ENCODE measurements at places on chromosomes 4 and X. TPM values are rescaled to one million over a fixed set of nuclear protein-coding genes. Genes with fewer than 3 reads are reported as not detected.

DNA sequence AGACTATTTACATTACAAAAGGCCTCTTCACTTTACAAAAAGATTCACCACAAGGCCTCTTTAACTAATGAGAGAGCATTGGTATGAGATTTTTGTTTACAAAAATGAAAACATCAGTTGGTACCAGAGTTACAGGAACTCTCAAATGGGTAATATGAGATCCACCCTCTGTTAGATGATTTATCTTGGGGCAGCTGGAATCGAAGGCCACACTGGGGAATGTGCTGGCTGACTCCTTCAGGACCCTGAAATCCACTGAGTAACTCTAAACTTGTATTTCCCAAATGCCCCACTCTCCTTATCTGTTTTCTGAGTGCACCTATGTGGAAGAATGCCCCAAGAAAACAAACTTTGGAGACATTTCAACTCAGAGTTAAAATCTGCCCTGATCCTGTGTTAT is 232.9 kb upstream of the F9 start:
- no peak for DNase-seq

DNA sequence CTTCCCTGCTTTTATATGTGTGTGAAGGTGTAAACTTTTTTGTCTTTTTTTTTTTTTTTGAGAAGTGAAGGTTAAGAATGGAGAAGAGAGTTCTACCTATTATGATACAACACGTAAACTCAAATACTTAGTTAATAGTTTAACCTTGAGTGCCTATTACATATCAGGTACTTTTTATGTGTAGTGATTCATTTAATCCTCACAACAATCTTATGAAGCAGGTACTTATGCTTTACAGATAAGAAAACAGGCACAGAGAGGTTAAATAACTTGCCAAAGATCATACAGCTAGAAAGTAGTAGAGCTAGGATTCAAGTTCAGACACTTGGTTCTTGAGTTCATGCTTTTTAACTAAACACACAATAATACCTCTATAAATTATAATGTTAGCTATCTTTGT is 107.4 kb downstream of the THOC2 start:
- no peak for DNase-seq

The GAGE2A gene
- total RNA-seq: not detected

DNA sequence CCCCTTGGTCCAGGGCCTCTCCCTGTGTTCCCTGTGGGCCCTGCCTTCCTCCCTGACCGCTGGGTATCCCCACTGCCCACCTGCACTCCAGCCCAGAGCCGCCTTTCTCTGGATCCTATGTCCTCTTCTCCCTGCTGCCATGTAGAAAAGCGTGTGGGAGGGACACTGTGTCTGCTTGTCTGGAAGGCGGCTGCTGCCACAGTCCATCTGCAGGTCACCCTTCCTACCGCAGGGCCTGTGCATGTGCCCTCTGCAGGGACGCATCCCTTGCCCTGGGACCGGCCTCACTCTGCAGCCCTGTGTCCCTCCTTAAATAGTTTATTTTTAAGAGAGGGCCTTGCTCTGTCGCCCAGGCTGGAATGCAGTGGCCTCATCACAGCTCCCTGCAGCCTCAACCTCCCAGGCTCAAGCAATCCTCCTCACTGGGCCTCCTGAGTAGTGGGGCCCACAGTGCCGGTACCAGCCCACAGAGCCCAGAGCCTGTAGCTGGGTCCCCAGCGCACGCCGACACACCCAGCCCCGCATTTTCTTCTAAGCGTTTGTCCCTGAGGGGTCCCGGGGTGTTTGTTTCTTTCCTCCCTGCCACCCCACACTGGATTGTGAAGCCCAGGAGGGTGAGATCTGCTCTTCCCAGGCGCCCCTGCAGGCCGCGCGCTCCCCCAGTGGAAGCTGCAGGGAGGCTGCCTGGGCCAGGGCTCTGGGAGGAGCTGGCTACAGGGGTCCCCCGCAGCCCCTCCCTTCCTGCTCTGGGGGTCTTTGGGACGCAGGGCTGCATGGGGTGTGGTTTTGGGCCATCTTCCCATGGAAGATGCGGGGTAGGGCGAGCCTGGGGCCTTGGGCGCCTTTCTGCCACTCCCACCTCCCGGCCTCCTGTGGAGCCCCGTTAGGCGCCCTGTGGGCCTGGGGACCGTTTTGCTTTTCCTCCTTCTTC is 12.8 kb upstream of the NAT8L start:
- peak; percentile 20 for DNase-seq

- no peak for DNase-seq
These were observed 394.6 kb upstream of the FGF13 start for GRCh38 chrX:139106069-139106468.

DNA sequence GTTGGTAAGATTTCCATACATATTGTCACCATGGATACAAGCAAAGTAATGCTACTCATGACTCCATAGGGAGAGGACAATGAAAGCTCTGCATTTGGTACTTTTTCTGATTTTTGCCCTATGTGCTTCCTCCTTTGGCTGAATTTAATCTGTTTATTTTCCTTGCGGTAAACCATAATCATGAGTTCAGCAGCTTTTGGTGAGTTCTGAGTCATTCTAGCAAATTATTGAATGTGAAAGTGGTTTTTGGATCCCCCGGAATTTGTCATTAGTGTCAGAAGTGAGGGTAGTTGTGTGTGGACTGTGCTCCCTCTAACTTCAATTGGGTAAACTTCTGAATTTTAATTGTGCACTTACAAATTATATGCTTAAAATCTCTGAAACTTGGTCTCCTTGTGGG is 170.3 kb downstream of the MOSPD2 start:
- DNase-seq: no peak

- DNase-seq: no peak
These were observed 121.0 kb downstream of the ARHGAP24 start for GRCh38 chr4:85595796-85596559.

- no peak for DNase-seq
These were observed 3.4 kb upstream of the PPID start for GRCh38 chr4:158726633-158727032.

The FANCB gene
- 0.35 TPM for total RNA-seq

GRCh38 chr4:89400287-89401035 is 92.9 kb upstream of the GPRIN3 start:
- DNase-seq: no peak

GRCh38 chr4:74503580-74503979 is 58.6 kb downstream of the AREG start:
- DNase-seq: no peak

DNA sequence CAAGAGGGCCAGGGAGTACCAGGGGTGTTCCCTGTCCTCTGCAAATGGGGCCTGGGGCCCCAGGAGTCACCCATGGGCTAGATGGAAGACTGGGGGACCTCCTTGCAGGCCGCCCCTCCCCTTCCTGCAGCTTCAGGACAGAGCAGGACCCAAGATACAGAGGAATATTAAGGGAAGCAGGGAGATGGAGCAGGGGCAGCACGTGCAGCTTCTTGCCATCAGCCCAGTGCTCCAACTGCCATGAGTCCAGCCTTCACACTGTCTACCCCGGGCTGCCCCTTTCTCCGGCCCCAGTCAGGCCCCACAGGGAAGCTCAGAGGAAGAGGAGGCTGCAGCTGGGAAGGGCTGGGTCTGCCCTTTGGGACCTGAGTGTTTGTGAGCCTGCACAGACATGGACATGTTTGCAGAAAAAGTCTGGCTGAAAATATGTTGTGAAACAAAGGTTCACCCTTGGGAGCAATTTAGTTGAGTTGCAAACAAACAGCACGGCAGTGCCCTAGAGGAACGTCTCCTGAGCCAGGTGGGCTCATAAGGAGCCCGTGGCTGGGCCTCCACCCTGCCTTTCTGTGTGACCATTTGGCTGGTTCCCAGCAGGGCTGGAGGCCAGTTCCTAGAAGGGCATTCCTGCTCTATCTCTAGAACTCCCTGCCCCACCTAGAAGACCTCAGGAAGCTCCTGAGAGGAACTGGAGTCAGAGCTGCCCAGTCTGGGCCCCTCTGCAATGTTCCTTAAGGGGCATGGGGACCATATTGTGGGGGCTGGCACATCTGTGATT is 8.9 kb downstream of the FATE1 start:
- DNase-seq: no peak

- DNase-seq: no peak
These were observed 96.6 kb downstream of the SH3KBP1 start for GRCh38 chrX:19790829-19791228.

GRCh38 chr4:168511780-168512489 is 15.1 kb downstream of the PALLD start:
- no peak for DNase-seq

The MAGEB6 gene
- total RNA-seq: not detected

GRCh38 chr4:6834867-6835266 is 52.3 kb downstream of the KIAA0232 start:
- DNase-seq: no peak

The RNF175 gene
- total RNA-seq: 0.38 TPM

GRCh38 chr4:138113819-138114400 is 128.2 kb downstream of the SLC7A11 start:
- no peak for DNase-seq

GRCh38 chr4:158129694-158130093 is 43.1 kb downstream of the GASK1B start:
- no peak for DNase-seq

The RRAGB gene
- total RNA-seq: 9.7 TPM

The TCEAL5 gene
- total RNA-seq: 0.32 TPM

DNA sequence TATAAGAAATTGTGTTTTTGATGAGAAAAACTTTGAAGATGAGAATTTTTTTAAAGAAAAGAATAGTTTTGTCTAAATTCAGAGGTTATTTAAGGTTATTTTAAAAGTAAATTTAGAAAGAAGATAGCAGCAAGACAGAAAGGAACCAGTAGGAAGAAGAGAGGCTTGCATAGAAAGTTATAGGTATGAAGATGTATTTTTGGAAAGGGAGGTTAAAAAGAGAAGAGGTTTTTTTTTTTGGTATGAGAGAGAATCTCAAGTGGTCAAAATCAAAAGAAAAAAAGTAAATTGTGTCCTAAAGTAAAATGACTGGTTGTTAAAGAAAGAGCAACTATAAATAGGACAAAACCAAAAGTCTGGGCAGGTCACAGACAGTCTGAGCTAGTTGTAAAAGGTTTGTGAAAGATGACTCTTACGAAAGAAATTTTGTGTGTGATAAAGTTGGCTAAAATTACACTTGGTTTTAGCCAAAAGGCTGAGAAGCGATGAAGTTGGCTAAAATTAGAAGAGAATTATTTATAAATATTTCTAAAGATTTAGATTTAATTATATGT is 16.4 kb upstream of the EIF4E start:
- DNase-seq: no peak

GRCh38 chr4:23959396-23960148 is 69.7 kb upstream of the PPARGC1A start:
- no peak for DNase-seq

GRCh38 chrX:112874175-112874574 is 33.5 kb upstream of the AMOT start:
- no peak for DNase-seq

GRCh38 chr4:170729897-170730296 is 640.1 kb upstream of the AADAT start:
- no peak for DNase-seq

GRCh38 chr4:95693594-95693993 is 144.8 kb upstream of the UNC5C start:
- no peak for DNase-seq

The LDB2 gene
- 18.5 TPM for total RNA-seq

DNA sequence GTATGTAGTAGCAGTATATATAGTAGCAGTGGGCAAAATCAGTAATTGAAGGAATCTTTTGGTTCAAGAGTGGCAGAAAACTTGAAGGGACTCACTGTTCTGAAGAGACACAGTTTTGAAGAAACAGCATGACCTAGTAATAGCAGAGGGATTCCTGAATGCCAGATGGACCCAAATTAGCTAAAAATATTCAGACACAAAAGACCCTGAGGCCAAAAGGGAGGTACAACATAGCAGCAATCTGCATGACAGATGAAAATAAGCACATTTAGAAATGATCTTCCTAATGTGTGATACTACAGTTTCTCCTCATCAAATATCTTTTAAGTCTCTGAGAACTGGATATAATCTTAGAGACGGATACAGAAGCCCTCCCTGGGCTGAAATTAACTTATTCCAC is 536.6 kb downstream of the PPARGC1A start:
- no peak for DNase-seq

- DNase-seq: peak; percentile 57
These were observed at the start of gene NDNF for GRCh38 chr4:121072224-121073003. TSS of gene NDNF (minus strand) at chr4:121072535. CDS start at chr4:121045837, 26,698 bp downstream.

DNA sequence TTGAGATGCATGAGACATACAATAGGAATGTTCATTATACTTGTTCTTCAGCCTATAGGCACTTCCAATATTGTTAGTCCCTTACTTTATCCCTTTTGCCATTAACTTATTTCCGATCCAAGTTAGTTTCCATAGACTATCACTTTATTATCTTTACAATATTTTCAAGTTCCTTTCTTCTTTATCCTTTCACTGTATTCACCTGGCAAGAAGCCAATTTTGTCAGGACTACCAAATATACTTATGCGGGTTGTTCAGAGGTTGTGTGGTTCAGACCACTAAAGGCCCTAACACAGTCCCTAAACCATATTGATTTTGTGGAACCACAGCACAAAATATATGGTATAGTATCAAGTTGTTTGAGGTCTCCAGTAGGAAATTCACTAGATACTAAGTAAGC is 245.0 kb upstream of the HTR2C start:
- no peak for DNase-seq

GRCh38 chr4:61657016-61657415 is 456.9 kb downstream of the ADGRL3 start:
- DNase-seq: no peak

GRCh38 chr4:113483131-113483530 is 278.4 kb downstream of the CAMK2D start:
- no peak for DNase-seq

The CT55 gene
- total RNA-seq: not detected

GRCh38 chrX:31209005-31209628 is 137.3 kb upstream of the FTHL17 start:
- DNase-seq: no peak

DNA sequence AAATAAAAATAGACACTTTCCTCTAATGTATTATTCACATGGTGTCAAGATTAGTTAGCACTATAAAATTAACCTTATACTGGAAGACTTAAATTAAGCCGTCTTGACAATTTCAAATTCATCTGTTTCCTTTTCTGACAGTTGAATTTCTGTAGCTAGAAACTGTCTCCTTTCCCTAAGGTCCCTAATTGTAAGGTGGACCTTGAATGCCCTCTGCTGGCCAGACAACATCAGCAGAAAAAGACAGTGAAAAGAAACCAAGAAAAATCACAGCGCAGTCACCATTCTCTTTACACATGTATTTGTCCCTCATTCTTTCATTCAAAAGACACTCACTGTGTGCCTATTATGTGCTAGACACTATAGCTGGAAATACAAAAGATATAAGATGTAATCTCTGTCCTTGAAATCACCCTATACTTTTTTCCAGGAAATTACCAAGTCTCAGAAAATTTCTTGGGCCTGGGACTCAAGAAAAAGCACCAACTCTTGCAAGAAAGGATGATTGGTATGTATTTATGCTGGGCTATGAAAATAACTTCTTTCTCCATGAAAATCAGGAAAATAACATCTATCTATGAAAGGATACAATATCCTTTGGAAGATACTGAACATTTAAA is 32.7 kb upstream of the AMBN start:
- no peak for DNase-seq

The MAGEC3 gene
- not detected for total RNA-seq

DNA sequence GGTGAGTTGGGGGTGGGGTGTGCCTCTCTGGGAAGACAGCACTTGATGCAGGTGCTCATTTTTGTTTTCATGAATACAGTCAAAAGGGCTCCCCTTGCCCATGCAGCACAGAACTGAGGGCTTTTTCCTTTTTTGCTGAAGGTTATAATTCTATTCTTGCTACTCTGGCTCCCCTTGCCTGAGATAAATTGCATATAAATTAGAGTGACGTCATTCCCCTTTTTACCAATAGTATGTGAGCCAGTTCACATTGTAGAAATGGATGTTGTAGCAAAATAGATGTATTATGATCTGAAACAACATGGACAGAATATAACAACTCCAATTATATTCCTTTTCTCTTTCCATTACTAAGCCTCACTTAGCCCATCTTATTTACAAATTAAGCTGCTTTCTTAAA is 28.4 kb downstream of the CXorf58 start:
- DNase-seq: no peak

The PRSS12 gene
- not detected for total RNA-seq

The TBX22 gene
- not detected for total RNA-seq

All from Right ventricle myocardium superior (tissue), 1 donor.